Left ventricle myocardium inferior (tissue), 1 donor: ENCODE measurements at places on chromosomes 16 and 17.
A peak's percentile ranks its signal among the peaks of the same experiment; 100 is the strongest.

- no peak for DNase-seq
Measured at GRCh38 chr17:16304830-16305229, 48.4 kb downstream of the CENPV start.

GRCh38 chr16:87317750-87318644 lies 805 bp upstream of the C16orf95 start:
- peak; percentile 34 for DNase-seq

DNA sequence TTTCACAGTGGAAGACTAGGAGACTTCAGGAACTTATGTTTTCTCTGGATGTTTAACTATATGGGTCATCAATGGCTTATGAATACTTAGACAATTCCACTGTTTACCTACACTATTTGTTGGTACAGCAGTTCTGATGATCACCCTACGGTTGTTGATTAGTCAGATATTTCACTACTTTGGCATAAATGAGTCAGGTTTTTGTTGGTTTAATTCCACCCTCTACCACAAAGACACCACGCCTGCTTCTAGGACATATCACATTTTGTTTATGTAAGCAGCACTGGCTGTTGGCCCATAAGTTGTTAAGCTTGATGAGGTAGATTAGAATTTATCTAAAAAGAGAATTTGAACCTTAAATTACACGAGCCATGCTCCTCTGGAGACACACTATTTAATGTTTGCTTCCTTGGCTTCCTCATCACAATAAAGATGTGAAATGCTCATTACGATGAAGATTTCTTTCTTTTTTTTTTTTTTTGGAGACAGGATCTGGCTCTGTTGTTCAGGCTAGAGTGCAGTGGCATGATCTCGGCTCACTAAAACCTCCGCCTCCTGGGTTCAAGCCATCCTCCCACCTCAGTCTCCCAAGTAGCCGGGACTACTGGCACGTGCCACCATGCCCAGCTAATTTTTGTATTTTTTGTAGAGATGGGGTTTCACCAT lies 4.3 kb downstream of the GDE1 start:
- no peak for DNase-seq

DNA sequence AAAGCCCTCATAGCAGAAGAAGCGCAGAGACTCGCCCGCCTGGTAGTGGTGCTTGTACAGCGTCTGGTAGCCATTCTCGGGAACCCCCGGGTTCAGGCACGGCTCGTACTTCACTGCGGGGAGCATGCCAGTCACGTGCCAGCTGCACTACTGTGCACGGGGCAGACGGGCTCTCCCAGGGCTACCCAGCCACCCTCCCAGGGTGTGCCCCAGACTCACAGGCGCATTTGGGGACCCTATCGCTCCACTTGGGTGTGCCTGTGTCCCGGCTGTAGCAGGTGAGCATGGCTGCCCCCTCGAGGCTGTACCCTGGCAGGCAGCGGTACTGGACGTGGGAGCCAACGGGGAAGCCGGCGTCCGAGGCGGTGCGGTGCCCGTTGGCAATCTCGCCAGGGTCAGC lies 10.3 kb upstream of the CDIPT start:
- DNase-seq: no peak

DNA sequence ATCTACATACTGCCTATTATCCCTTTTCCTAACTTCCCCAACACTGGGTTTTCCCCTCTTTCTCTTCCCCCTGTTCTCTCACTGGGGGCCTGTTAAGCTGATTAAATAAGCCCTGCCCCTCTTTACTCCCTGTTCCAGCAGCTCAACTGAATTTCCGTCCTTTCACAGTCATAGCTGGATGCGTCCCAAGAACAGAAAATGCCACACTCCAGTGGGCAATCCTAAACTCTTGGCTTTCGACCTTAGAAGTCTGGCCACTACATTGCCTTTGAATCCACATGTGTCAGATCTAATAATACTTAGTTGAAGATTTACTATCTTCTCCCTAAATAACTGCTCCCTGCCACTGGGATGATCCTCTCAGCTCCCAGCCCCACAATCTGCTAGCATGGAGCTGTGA lies 34.5 kb downstream of the KCNJ16 start:
- DNase-seq: no peak

GRCh38 chr16:78694414-78694813 lies 595.0 kb downstream of the WWOX start:
- no peak for DNase-seq

DNA sequence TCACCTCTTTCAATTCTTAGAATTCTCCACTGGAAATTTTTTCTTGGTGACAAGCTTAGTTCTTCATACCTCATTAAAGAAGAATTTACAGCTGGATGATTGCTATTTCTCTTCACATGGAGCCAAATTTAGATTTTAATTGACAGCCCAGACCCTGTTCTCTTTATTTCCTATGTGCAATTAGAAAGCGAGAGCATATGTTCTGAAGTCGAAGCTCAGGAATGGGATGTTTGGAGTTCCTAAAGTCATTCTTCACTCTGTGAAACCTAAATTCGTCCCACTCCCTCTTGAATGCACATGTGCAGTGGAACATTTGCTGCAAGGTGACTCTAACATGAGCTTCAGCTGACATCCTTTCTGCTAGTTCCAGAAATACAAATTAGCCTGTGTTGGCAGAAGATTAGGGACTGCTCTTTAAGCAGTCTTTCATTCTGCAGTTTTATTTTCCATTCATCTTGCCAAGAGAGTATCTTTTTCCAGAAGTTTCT lies 129.3 kb upstream of the KCNJ16 start:
- DNase-seq: no peak

DNA sequence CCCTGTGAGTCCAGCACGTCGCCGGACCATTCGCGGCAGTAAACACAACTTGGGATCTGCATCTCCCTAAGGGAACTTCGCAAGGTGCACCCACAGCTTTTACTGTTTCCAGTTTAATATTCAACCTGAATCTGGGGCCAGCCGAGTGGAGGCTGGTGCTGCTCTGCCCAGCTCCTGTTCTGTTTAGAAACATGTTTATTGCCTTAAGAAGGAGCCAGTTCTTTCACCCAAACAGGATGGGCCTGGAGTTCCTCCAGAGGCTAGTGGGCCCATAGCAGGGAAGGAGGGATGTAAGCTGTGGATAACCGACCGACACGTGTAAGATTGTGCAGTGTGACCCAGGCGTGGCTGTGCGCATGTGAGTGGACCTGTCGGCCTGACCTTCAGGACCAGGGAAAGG lies 17.4 kb downstream of the TBC1D24 start:
- no peak for DNase-seq

GRCh38 chr17:32517982-32518381 lies 31.2 kb downstream of the CDK5R1 start:
- DNase-seq: no peak

DNA sequence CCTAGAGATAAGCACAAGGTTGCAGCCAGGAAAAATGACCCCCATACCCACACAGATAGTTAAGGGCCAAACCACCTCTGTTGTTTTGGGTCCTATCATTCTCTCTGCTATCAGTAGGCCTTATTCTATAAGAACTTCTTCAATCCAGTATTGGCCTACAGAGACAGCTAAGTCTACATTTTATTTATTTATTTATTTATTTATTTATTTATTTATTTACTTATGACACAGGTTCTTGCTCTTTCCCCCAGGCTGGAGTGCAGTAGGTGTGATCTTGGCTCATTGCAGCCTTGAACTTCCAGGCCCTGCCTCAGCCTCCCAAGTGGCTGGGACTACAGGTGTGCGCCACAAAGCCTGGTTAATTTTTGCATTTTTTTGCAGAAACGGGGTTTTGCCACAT lies 7.5 kb upstream of the MAPT start:
- no peak for DNase-seq

DNA sequence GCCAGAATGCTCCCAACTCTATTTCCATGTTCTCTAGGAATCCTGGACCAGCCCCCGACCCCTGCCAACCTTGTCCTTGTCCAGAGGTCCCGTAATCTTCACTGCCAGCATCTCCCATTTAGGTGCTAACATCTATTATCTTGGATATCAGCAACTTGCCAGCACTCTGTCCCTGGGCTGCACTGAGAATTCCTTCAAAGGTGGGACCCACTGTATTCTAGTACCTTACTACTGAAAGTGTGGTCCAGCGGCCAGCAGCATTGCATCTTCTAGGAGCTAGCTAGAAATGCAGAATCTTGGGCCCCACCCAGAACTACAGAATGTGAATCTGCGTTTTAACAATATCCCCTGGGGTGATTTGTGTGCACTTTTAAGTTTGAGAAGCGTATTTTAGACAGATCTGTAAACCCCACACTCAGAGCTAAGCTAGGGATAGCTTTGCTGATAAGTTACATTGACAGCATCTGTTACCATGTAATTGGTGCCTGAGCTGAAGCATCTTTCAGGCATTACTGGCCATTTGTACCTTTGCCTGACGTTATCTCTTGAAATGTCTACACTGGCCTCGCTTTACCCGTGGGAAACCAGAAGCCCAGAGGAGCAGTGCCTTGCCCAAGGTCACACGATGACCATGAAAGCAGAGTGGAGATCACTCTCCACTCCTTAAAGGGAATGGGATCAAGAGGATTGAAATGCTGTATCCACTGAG lies 8.3 kb downstream of the ABAT start:
- no peak for DNase-seq

DNA sequence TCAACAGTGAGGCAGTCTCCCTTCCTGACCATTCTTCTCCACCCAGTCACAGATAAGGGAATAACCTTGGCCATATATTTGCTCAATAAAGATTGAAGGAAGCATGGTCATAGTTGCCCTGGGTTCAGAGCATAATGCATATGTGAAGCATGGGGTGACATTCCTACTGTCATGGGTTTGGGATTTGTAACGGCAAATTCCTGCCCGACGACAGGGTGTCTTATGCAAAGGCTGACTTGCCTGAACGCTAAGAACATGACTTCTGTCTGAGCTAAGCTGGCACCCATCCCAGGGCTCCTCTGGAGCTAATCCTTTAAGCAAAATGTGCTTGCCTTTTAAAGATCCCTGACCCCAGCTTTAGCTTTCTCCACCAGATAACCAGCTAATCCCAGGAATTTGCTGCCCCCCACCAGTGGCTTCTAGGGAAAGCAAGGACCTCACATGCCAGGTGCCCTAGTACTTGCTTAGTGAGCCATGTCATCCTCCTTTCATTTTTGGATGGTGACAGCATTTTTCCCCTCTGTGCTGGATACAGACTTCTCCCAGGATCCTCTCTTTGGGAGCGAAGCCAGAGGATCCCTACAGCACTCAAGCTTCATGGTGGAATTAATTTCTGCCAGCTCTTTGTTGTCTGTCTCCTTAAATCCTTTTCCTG lies 11.7 kb downstream of the SLC7A6OS start:
- DNase-seq: peak; percentile 68

DNA sequence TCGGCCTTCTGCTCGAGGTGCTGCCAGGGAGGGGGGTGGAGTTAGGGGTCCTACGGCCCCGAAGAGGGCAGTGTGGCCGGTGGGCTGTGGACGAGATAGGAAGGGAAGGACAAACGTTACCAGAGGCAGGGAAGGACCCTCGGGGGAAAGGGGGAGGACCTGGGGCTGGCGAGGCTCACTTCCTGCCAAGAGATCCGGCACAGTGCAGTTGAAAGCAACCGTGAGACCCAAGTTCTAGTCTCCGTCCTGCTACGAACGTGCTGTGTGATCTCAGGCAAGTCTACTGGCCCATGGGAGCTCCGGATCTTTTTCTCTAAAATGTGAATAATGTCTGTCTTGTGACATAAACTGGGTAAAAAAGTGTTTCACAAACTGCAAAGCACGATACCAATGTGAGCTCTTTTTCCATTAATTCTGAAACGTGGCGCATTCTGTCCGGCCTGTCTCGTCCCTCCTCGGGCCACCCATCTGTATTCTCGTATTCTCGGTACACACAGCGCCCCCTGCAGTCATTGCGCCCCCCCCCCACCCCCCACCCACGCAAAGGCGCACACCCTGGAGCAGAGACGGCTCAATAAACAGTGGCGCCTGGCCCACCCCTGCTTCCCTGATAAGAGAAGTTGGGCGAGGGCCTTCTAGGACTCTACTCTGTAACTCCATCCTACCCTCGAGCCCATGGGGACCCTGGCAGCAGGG lies 8.8 kb downstream of the CYGB start:
- DNase-seq: peak; percentile 78

DNA sequence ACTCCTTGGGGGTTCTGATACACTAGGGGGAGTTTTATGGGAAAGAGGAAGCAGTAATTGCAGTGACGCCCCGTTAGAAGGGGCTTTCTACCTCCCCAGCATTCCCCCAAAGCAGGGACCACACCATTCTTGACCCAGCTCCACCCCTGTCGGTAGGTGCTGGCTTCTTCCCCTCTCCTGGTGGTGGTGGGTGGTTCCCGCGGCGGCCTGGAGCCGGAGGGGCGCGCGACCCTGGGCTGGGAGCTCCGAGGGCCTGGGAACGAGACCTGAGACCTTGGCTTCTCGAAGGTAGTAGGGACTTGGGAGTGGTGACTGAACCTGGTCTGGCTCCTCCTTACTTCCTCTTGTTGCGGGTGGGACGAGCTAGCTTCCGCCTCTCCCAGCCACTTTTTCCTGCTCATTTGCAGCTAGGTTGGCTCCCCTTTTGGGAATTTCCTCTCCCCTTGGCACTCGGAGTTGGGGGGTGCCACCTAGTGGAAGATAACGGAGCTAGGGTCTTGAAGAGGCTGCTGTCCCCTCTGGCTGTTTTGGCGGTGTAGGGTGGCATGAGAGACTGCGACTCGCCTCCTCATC lies 438 bp downstream of the GRN start:
- DNase-seq: no peak
